ENCODE measurements at places on chromosomes 5 and 9.

- no peak for DNase-seq
Measured at GRCh38 chr5:67549296-67549618, 352.7 kb upstream of the CD180 start.

DNA sequence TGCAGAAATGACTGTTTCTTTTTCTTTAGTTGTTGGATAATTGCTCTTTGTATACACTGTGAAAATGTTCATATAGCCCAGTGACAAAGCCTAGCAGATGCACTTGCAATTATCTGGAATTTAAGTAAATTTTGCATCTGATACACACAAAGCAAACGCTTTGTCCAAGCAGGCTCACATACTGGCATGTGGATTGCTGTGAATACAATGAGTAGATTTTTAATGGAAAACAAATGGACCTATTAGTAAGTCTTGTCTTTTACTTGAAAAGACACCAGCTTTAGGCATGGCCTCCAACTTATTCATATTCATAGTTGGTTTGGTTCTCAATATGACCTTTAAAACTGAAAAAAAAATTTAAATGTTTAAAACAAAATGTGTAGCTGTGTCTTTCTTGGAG is 1299.8 kb upstream of the WWC1 start:
- DNase-seq = no peak

- DNase-seq = no peak
Measured at GRCh38 chr5:128494516-128494915, 43.5 kb downstream of the FBN2 start.

DNA sequence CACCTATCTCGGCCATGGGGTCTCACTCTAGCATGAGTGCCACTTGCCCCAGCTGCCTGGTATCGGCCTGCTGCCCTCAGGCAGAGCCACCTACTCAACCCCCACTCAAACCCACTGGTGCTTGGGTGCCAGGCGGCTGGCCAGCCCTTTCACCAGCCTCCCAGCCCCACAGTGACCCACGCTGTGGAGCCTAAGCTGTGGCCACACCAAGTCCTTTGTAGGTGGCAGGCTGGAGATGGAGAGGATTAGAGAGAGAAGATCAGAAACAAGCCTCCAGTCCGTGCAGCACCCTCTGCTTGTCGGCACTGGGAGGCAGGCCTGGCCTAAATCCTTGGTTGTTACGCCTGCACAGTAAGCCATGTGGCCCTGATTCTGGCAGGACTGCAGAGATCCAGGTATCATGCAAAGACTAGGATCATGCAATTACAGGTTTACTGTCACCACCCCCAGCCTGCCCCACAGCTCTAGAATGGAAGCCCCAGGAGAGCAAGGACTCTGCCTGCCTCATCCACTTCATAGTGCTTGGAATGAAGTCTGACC is 171.7 kb downstream of the COL23A1 start:
- no peak for DNase-seq
